ENCODE measurements at places on chromosomes 7 and 10.

DNA sequence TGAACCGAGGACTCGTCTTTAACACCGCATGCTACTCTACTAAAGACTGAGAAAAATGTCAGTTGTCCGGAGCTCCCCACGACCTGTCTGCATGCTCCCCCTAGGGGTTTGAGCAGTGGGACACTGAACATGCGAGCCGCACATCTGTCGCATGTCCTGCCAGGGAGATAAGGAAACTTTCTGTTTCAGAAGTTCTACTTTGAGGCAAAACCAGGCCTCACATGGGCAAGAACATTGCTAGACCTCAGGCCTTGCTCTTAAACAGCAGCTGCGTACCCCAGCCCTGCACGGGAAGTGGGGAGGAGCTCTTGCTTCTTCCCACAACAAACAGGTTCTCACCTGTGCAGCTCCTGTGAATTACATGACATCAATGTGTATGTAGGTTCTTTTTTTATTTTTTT lies 30.3 kb upstream of the HERPUD2 start:
- no peak for DNase-seq

DNA sequence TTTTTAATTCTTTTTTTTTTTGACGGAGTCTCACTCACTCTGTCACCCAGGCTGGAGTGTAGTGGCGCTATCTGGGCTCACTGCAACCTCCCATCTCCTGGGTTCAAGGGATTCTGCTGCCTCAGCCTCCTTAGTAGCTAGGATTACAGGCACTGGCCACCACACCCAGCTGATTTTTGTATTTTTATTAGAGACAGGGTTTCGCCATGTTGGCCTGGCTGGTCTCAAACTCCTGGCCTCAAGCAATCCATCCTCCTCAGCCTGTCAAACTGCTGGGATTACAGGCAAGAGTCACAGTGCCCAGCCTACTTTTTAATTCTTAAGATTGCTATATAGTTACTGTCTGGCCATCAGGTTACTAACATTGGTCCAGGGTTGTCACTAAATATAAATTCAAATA lies 59.6 kb downstream of the ZNF277 start:
- DNase-seq: no peak

DNA sequence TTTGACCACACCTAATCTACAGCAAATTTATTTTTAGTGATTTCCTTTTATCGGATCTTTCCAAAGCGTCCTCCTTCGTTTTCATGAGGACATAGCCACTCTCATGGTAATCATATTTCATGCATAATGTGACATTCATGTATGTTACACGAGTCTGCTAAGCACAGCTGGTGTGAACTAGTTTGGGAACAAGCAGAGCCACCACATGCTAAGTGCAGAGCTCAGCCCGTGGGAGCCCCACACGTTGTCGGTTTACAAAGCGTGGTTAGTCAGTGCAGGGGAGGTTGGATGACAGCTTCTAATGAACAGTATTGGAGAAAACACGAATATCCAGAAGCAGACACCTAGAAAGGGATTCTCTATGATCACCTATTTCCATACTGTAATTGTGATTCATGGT lies 78.4 kb upstream of the GJD4 start:
- DNase-seq: no peak

DNA sequence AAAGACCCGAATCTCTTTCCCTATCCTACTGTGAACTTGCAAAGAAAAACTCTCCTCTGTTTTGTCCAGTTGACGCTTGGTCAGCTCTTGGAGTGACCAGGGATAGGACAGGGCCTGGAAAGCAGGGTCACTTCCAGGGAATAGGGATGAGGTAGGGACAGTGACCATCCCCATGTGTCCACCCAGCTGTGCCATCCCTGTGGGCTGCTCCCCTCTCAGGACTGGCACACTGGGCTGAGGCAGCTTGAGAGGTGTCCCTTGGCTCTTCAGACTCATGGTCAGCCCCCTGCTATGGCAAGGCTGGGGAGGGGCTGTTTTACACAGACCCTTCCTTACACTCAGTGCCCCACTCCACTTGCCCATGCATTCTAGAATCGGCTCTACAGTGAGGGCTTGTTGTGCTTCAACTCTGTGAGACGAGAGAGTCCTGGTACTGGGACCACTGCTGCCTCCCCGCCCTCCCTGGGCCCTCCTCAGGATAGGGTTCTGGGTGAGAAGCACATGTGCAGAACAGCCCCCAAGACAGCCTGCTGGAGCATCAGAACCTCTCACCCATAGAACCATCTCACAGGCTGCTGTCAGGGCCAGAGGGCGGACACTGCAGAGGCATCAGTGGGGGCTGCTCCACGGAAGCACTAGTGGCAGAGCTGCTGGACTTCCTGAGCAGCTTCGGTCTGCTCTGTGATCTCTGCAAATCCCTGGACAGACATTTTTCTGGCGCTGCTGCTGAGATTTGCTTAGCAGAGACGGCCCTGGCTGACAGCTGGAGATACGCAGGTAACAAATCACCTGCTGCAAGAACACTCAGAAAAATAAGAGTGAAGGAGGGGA lies 202.8 kb upstream of the CXCL12 start:
- no peak for DNase-seq

GRCh38 chr10:78402591-78402990 lies 368.9 kb downstream of the RPS24 start:
- DNase-seq: no peak

DNA sequence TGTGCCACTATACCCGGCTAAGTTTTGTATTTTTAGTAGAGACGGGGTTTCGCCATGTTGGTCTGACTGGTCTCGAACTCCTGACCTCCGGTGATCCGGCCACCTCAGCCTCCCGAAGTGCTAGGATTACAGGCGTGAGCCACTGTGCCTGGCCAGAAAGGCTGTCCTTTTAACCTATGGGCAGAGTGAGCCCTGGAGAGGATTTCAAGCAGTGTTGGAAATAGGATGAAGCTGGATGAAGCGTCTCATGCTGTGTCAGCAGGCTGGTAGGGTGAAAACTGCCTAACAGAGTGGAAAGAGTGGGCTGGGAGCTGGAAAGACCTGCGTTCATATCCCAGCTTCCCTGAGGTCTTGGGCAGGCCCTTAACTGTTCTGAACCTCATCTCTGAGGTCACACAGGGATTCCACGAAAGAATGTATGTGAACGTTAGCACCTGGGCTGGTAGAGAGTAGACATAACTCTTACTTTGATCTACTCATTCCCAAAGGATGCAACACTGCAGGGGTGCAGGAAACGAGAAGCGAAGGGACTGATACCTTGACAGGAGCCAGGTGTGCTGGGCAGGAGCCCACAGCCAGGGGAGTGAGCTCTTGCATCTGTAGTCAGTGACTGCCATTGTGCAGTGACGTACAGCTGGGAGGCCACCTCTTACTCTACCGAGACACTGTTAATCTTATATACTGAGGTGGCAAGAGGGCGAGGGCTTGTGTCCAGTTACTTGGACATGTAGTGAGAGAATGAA lies 34.1 kb downstream of the WBP1L start:
- no peak for DNase-seq

DNA sequence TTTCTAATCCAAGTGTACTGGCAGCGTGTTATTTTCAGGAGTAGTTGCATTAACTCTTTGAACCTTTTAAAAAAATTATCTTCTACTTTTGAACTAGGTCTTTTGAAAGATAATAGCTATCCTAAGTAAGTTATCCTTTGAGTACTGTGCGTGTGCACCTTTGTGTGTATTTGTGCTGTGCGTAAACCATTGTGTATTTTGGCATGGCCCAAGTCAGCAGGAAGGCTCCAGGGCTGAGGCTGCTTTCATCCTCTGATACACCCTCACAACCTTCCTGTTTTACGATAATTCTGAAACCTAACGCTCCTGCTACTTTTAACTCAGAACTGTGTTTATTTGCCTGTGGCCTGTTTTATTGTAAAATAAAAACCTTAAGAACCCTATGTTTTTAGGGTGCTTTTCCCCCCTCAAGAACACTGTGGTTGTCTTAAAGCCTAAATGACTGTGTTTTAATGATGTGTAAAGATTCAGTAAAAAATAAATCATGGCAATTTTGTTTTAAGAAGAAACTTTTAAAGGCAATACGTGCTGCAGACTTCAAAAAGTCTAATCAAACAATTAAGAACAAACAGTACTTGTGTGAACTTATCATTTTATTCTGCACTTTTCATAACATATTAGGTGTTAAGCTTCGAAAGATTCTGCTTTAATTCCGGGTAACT lies 57.5 kb downstream of the HDAC9 start:
- no peak for DNase-seq

GRCh38 chr10:122856902-122857301 lies 11.2 kb upstream of the CUZD1 start:
- no peak for DNase-seq

GRCh38 chr7:18667466-18667865 lies 171.9 kb downstream of the HDAC9 start:
- DNase-seq: no peak

DNA sequence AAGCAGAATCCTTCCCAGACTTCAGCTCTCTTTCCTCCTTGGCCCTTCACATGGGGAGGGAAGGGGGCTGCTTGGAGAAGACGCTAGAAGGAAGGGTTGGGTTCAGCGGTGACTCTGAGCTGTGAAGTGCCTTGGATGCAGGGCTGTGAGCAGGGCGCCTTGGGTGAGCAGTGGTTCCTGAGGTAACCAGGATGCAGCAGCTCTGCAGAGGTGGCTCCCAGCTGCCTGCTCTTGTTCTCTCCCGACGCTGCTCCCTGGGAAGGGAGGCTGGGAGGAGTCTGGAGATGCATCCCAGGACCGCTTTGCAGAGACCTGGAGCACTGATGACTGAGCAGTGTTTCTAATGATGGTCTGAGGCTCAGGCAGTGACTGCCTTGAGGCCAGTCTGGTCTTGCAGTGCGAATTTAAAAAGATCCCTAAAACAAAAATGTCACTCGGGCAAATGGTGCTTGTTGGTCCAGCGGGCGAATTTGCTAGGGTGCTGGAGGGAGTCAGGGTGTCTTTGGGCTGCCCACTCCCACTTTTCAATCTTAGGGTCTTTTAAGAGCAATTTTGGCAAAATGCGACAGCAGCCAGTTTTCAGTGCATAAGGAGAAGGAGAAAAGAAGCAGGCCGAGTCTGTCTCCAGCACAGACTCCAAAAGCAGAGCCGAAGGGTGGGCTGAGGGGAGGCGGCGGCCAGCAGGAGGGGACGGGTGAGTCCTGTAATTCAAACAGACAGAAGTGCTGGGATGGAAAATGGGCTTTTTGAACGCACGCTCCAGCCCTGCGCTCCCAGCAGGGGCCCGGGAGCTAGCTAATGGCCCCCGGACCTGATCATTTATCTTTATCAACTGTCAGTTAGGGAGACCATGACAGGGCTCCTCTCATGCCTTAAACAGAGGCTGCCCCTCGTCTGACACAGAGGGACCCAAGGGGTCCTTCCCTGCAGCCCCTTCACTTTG lies 191.2 kb upstream of the SHH start:
- DNase-seq: no peak

DNA sequence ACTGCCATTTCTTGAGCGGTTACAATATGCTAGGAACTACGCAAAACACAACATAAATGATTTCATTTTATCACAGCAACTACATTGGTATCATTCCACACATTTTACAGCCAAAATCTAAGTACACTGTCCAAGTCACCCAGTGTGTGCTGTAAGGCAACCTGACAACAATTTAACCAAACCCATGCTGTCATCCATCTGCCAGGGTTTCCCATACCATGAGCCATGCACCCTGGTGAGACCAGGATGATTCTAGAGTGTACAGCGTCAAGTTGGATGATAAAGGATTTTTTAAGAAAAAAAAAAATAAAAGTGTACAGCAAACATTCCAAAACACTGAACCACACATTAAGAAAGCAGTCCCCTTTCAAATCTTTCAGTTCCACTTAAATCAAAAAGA lies 52.9 kb downstream of the PIK3AP1 start:
- no peak for DNase-seq

- no peak for DNase-seq
These were observed 9.6 kb upstream of the JAZF1 start for GRCh38 chr7:28190077-28190710.

- no peak for DNase-seq
These were observed 156.2 kb downstream of the LRRC4 start for GRCh38 chr7:127874951-127875608.

DNA sequence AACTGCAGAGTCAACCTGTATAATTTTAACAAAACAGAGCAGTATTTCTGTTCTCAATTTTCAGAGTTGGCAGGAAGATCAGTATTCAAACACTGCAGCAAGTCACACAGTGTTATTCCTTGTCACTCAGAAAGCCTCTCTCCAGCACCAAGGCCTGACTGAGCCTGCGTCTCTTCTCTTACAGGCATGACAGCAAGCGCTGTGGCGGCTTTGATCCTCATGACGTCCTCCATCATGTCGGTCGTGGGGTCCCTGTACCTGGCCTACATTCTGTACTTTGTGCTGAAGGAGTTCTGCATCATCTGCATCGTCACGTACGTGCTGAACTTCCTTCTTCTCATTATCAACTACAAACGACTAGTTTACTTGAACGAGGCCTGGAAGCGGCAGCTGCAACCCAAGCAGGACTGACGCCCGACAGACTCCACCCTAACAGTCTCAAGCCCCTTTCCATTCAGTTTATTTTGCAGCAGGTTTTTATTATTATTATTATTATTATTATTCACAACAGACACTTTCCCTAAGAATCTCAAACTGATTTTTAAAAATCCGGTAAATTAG lies 28.0 kb downstream of the GUSB start:
- no peak for DNase-seq

DNA sequence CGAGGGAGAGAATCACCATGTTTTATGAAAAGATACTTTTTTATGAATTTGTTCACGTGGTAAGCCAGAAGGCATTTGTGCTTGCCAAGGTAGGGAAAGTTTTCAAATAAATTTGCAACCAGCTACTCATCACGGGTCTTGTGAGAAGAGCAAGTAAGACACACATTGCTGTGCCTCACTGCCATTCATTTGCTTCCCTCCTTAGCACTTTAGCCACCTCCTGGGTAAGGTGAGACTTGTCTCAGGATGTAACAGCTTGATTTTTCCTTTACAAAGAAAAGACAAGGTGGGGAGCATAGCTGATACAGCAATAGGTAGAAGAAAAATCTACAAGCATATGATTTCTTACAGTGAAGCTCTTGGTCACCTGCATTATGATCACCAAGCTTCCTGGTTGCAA lies 342.4 kb upstream of the GRM3 start:
- no peak for DNase-seq

DNA sequence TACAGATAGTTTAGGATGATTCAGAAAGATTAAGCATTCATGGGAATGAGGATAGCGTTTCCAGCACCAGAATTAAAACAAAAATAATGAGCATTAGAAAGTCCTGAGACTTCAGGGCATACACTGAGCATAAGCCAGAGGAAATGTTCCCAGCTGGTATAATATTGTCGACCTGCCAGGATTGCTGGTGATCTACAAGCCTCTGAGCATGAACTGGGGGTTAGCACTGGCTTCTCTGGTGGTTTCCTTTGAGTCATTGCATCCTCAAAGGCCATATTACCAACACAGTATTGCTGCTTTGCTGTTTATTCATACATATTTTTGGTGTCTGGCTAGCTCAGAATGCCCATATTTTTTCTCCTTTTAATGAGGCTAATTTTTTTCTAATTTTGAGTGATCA lies 10.7 kb upstream of the ATRNL1 start:
- DNase-seq: no peak

- no peak for DNase-seq
These were observed 44.2 kb upstream of the PTER start for GRCh38 chr10:16392531-16393069.

- DNase-seq: no peak
These were observed 54.4 kb downstream of the CACNB2 start for GRCh38 chr10:18194634-18195033.

DNA sequence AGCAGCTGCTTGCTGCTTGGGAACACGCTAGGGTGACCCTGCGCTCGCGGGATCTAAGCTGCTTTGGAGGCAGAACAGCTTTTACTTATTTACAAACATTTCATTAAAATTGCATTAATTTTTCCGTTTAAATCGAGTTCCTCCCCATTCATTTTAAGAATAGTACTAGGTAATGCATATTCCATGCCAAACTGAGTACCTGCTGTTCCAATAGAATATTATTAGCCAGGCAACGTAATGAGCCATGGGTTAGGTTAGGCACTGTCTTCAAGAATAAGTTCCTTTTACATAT lies 860 bp downstream of the EXOC6 start:
- no peak for DNase-seq
